ENCODE measurements at places on chromosomes 11 and 22.

DNA sequence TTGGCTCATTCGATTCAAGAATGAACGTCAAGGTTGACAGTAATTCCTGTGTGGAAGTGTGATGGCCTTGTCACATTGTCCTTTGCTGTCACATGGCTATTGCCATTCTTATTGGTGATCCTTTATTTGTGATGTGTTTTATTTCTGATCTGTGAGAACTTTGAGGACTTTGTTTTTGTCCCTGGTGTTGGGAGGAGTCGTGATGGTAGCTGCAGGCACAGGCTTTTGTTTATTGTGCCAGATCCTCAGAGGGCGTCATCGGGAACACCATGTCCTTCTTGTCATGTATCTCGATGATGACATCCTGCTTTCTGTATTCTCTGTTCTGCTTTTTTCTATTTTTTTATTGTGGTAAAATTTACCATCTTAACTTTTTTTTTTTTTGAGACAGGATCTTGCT lies 5.6 kb downstream of the PICK1 start:
- DNase-seq = no peak

- no peak for DNase-seq
These were observed 265.9 kb upstream of the MPPED2 start for GRCh38 chr11:30852091-30852490.

- no peak for DNase-seq
These were observed 407.3 kb downstream of the TBC1D22A start for GRCh38 chr22:47169801-47170140.

- DNase-seq = no peak
These were observed 187.3 kb upstream of the B3GAT1 start for GRCh38 chr11:134599299-134599771.

DNA sequence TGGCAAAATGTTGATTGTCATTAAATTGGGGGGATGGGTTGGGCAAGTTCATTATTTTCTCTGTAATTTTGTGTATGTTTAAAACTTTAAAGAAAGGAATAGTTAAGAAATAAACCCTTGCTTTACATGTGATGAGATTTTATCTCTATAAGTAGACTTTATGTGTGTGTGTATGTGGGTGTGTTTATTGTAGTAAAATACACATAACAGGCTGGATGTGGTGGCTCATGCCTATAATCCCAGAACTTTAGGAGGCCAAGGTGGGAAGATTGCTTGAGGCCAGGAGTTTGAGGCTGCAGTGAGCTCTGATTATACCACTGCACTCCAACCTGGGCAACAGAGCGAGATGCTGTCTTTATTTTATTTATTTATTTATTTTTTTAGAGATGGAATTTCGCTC lies 83.2 kb downstream of the KIAA1671 start:
- no peak for DNase-seq

- DNase-seq = peak; percentile 72
These were observed 14.1 kb upstream of the TSKU start for GRCh38 chr11:76768909-76769560.

DNA sequence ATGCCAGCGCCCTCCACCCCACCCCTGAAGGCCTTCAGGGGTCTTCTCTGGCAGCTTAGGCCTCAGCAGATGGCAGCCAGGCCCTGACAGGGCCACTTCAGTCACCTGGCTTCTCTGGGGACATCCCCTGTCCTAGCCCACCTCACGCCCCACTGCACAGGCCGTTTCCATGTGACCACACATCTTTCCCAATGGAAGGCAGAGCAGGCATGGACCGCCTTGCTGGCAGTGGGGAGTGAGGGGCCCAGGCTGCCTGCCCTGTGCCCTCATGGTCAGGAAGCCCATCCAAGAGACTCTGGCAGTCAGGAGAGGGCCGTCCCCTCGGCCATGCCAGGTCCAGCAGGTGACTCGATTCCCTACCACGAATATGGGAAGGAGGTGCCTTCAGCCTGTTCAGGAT lies 25.8 kb downstream of the MACROD1 start:
- DNase-seq = no peak

- no peak for DNase-seq
These were observed 8.7 kb downstream of the SLC22A6 start for GRCh38 chr11:62976109-62976508.

- DNase-seq = no peak
These were observed 119.7 kb downstream of the CWF19L2 start for GRCh38 chr11:107337917-107338316.

DNA sequence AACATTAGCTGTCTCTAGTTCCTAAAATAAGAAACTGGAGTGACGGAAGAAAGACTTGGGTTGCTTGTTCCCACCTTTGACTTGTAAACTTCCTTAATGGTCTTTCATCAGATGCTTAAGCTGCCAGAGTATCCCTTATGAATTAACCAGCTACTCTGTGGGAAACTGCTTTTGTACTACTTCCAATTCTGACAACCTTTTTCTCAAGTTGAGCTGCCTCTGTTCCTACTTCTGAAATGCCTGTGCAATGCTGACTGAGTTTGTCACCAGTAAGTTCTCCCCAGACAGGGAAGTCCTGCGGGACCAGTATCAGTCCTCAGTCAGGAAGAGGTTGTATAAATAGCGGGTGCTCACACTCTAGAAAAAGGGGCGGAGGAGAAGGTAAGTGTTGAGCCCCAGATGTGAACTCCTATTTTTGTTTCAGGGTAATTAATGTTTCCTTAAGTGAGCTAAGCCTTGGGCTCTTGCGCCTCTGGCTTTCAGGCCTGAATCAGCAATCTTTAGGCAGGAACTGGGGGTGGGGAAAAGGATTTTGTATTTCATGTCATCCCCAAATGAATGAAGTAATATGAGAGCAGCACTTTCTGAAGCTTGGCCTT lies 67.2 kb downstream of the CECR2 start:
- DNase-seq = peak; percentile 69

- peak; percentile 66 for DNase-seq
These were observed 23.8 kb upstream of the IGSF22 start for GRCh38 chr11:18749681-18750319.

GRCh38 chr22:45534339-45535192 lies 31.9 kb downstream of the FBLN1 start:
- no peak for DNase-seq

DNA sequence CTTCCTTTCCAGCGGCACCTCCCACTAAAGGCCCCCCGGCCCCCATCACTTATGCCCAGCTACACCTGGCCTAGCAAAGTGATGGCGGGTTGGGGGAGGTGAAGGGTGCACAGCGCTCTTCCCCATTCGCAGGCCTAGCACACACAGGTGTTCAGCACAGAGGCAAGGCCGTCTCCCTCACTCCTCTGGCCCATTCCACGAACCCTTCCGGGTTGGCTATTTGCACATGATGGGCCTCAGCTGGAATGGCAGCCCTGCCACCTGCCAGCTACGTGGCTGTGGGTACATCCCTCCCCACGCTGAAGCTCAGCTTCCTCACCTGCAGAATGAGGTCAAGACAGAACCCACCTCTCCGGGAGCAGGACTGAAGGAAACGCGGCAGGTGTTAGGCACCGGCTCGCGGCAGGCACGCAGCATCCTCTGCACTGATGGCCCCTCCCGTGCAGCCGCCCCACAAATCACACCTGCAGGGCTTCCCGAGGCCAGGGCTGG lies 4.8 kb downstream of the KIAA0930 start:
- DNase-seq = no peak

DNA sequence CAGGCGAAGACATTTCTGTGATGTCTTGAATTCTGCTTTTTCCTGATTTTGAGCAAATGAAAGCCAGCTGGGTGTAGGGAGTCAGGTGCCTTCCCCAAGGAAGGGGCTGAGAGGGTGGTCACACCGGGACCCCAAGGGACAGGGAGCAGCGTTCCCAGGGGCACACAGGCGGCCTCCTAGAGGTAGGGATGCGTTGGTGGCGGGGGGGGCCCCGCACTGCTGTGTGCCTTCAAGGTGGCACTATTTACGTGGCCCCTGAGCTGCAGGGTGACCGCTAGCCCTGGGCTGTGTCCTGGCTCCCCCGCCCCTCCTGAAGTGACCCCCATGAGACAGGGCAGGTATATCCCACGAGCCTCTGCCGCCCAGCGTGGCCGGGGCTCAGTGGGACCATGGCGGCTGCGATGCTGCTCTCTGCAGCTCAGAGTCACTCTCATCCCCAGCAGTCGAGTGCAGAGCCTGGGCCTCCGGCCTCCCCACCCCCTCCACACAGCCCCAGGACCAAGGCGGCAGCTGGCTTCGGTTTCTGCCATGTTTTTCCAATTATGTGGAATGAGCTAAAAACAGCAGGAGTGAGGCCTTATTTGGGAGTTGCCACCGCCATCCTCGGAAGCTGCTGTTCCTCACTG lies 60.9 kb downstream of the LRP5 start:
- no peak for DNase-seq

DNA sequence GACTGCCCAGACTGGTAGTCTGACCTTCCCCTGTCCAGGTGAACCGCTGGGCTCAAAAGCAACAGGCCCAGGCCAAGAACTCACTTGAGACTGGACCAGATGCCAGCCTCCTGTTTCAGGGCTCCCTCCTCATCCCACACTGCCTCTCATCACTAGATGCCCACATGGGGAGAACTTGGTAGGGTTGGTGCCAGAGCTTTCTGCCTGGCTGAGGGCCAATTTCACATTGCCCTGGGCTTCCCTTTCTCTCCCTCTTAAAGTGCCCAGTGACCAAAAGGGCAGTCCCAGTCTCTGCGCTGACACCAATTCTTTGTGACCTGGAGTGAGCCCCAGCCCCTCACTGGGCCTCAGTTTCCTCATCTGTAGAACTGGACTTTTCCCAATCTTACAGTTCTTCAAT lies 41.7 kb downstream of the C11orf58 start:
- DNase-seq = no peak

GRCh38 chr11:120681434-120682331 lies 170.1 kb downstream of the GRIK4 start:
- DNase-seq = no peak

GRCh38 chr11:1160231-1161101 lies 2.7 kb downstream of the MUC5AC start:
- no peak for DNase-seq

- peak; percentile 64 for DNase-seq
These were observed 90.9 kb downstream of the RRAS2 start for GRCh38 chr11:14267861-14268635.

- peak; percentile 76 for DNase-seq
These were observed 152.8 kb downstream of the NCAM1 start for GRCh38 chr11:113113801-113114704.

DNA sequence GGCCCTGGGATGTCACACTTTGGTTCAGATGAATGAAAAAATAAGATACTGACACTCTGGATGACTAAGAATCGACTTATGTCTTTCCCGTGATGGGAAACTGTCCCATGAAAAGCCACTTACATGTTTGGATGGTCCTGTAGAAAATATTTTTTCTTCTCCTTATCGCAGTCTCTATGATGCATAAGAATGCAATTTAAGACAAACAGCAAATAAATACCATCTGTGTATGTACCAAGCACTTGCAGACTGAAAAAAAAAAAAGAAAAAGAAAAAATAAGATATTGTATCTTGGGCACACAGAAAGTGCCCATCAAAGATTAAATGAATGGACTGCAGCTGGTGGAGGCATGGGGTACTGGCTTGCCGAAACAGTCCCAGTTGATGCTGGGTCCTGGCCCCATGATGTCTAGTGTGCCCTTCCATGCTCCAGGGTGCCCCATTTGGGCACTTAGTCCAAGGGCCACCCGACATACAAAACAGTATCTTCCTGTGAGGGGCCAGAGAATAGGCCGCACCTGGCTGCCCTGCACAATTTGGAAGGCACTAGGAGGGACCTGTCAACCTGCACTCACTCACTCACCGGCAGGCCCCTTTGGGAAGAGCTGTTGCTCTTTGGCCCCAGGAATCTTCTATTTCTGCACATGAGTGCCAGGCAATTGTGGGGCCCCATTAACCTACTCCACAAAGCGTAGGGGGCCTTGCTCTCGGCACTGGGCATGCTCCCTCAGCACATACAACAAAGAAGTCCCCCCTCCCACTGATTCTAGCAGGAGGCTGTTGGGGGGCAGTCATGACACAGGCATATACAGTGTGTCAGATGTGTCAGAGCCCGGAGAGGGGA lies 2.5 kb upstream of the ZBED4 start:
- no peak for DNase-seq

DNA sequence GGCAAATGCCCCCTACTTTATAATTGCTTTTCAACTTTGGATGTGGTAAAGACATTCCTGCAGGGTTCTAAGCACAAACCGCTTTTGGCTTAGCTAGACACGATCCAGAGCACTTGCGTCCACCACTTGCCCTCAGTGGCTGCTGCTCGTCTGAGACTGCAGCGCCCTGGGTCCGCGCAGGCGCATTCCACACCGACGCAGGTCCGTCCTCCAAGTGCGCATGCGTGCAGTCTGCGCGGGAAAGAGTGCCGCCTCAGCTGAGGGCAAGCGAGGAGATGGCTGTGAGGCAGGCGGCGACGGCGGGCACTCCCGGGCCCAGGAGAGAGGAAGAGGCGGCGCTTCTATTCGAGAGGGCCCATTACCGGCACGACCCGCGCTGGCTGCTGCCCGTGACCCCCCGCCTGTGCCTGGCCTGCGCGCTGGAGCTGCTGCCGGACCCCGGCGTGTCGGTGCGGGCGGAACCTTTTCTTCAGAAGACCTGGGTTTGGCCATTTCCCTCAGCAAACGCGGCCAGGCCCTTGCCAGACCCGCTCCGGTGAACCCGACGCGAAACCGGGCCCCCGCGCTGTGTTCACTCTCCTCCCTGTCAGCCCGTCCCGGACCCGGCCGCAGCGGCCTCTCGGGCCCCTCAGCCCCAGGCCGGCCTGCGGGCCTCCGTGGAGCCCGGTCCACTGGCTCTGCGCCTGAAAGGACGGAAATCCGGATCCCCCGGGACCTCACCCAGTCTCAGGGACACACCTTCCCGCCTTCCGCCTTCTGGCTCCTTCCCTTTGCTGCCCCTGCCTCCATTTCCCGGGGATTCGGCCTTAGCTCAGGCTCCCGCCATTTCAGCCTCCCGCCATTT lies at the start of gene MEI1:
MEI1 (plus strand) TSS at position 240 of the 844 bp plus-strand sequence; CDS start at position 276, 36 bp downstream.
- DNase-seq = peak; percentile 79

GRCh38 chr22:39422721-39423120 lies 23.1 kb downstream of the TAB1 start:
- no peak for DNase-seq

- DNase-seq = peak; percentile 22
These were observed 9.9 kb downstream of the CTSC start for GRCh38 chr11:88327462-88328143.

GRCh38 chr22:31602259-31602952 lies 59.6 kb downstream of the PISD start:
- DNase-seq = peak; percentile 91

DNA sequence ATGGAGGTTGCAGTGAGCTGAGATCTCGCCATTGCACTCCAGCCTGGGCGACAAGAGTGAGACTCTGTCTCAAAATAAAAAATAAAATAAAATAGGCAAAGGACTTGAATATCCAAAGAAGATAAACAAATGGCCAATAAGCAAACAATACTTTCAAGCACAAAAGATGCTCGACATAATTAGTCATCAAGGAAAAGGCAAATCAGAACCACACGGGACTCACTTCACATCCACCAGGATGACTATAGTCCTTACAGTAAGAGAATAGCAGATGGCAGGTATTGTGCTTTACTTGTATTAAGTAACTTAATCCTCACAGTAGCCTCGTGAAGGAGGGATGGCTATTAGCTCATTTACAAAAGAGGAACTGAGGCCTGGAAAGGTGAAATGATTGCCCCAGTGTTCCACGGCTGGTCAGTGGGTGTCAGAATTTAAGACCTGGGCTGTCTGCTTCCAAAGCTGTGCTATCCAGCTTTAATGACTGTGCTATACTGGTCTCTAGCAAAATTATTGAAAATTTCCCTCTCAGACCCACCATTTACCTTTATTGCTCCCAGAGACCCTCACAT lies 40.2 kb upstream of the RBFOX2 start:
- no peak for DNase-seq
